HT1080 (cell line): ENCODE measurements at places on chromosomes 5 and 9. TPM values are rescaled to one million over a fixed set of nuclear protein-coding genes. Genes with fewer than 3 reads are reported as not detected.

- DNase-seq: no peak
These were observed 52.5 kb upstream of the SMARCA2 start for GRCh38 chr9:1962588-1963106.

DNA sequence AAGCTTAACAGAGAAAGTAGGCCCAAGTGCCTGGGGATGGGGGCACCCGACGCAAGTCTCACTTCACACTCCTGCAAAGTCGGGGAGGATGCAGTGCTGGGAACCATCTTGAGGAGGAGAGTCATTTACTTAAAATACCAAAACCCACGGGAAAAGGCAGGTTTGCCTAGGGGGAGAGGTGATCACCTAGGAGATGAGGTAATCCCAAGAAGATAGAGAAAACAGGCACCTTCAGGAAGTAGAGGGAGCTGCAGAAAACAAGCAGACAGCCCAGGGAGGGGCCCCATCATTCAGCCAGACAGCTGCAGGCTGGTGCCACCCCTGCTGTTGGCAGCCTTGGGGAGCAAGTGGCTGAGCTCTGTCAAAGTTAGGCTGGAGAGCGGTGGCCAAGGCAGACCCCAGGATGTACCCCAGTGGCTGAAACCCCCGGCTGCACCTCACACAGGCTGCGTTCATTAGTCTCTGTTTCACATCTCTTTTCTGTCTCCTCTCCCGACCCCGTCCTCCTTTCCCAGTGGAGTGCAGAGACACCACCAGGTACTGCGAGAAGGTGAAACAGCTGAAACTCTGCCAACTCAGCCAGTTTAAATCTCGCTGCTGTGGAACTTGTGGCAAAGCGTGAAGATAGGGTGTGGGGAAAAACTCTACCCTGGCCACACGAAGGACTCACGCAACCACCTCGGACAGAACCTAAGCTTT lies 124.9 kb downstream of the SAXO1 start:
- no peak for DNase-seq

GRCh38 chr9:133476036-133476931 lies 2.6 kb downstream of the SLC2A6 start:
- DNase-seq: no peak

DNA sequence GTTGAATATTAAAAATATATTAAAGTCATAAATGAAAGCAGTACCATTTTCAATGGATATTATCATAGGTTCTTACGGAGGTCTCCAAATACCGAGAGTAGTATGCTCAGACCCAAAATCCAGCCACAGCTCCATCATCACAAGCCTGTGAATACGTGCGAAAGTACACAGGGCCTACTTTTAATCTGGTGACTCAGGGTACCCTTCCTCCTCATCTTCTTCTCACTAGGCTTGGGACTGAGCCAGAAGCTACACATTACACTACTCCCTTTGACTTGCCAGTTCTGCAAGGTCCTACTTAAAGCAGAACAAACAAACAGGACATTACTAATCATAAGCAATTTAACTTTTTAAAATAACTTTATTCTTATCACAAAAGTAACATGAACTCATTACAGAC lies 7.6 kb upstream of the RIC1 start:
- DNase-seq: peak; percentile 68

- peak; percentile 67 for DNase-seq
These were observed 992 bp upstream of the RPP25L start for GRCh38 chr9:34612788-34613390.

- DNase-seq: peak; percentile 60
These were observed 757 bp downstream of the CDC26 start for GRCh38 chr9:113274474-113275156.

GRCh38 chr9:107024193-107024592 lies 161.2 kb downstream of the ZNF462 start:
- peak; percentile 82 for DNase-seq

CCDC107 gene
- total RNA-seq: 9.2 and 9.3 TPM in 2 replicates

GRCh38 chr5:124059200-124059599 lies 547.2 kb downstream of the CSNK1G3 start:
- peak; percentile 48 for DNase-seq

- no peak for DNase-seq
These were observed 14.3 kb downstream of the ENHO start for GRCh38 chr9:34508463-34508862.

DNA sequence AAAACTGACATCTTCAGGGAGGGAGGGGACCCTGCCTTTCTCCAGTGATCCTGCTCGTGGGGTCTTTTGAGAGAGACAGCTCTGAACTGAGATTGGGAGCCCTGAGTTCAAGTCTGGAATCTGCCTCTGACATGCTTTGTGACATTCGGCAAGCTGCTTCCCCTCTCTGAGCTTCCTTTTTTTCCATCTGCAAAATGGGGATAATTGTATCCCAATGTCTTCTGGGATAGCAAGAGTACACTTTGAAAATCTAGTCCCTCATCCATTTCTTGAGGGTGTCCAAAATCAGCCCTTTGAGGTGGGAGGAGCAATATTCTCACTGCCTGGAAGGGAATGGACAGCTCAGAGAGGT lies 186.3 kb downstream of the RGS3 start:
- no peak for DNase-seq

- DNase-seq: no peak
These were observed 139.7 kb downstream of the MEF2C start for GRCh38 chr5:88743231-88743834.

- peak; percentile 98 for DNase-seq
These were observed 54.9 kb downstream of the SLC44A1 start for GRCh38 chr9:105299190-105299854.

GRCh38 chr5:124888622-124889485 lies 142.4 kb upstream of the ZNF608 start:
- no peak for DNase-seq

DNA sequence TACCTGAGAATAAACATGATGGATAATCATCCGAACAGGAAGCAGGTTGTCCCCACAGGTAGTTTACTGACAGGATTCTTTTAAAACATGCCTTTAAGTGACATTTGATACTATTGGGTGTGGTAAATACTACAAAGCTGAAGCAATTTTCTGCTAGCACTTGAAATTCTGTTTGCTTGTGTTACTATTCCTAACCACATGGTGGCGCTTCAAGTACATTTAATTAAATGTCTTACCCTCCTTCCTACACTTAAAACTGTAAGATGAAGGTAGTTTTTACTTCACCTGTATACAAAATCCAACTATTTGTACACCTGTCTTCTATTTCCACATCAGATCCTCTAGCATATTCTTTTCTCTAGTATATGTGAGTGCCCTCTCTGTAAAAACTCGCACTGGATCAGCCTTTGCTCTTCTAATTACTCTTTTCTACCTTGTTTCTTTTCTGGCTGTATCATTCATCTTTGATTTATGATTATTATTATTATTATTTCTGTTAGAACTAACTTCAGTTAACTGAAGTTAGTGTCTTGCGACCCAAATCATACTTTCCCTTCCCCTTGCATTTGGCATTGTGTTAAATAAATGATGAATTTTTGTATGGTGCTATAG lies 18.4 kb downstream of the SLC25A46 start:
- peak; percentile 34 for DNase-seq

DNA sequence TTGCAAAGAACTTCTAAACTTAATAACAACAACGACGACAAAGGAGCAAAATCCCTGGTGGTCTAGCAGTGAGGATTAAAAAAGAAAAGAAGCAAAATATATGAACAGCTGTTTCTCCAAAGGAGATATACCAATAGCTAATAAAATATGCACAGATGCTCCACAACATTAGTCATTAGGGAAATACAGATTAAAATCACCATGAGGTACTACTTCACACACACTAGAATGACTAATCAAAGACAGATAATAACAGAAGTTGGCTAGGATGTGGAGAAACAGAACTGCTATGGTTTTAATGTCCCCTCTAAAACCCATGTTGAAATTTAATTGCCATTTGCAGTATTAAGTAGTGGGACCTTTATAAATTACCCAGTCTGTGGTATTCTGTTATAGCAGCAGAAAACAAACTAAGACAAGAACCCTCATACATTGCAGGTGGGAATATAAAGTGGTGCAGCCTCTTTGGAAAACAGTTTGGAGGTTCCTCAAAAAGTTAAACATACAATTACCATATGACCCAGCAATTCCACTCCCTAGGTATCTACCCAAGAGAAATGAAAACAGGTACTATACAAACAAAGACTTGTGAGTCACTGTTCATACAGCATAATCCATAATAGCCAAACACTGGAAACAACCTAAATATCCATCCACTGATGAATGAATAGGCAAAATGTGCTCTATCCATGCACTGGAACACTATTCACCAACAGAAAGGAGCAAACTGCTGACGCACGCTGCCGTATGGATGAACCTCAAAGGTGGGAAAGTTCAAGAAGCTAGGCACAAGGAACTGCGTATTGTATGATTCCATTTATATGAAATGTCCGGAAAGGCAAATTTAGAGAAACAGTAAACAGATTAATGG lies 11.4 kb upstream of the DUSP1 start:
- peak; percentile 42 for DNase-seq

DNA sequence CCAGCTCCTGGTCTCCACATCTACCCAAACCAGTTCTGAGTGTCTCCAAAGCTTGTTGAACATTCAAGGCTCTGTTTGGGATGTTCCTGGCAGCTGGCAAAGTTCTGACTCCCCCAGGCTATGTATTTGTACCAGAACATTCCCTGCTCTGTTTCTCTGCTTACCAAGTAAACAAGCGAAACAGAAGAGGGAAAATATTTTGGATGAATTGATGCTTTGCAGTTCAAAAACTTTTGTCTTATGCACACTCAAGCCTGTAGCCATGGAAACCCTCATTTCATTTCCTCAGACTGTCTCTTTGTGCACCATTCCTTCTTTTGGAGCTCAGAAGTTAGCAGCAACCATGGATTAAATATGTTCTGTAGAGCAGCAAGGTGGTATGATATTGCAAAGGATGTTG lies 145.8 kb downstream of the ACTL7B start:
- no peak for DNase-seq

- no peak for DNase-seq
These were observed 135.9 kb upstream of the CCDC152 start for GRCh38 chr5:42620579-42621216.

DNA sequence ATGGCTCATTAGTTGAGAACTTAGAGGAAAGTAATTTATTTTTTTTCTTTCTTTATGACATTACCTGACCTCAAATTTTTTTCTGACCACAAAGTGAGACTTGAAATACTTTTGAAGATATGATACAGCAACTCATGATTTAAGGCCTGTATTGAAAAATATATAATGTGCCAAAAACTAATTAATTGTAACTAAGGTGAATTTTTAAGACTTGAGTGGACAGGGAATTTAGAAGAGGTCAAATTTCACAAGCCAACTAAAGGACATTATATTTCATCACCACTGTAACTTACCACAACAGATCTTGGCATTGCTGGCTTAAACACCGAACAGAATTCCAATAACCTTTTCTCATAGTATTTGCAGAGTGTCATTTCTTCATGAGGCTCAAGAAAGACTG lies 1.8 kb downstream of the CCNH start:
- DNase-seq: no peak

- DNase-seq: no peak
These were observed 10.9 kb downstream of the PTCH1 start for GRCh38 chr9:95505717-95506427.

ABLIM3 gene
- total RNA-seq: 23.4 and 30.4 TPM in 2 replicates

SHC3 gene
- 0.03 TPM in 2 replicates for total RNA-seq

DNA sequence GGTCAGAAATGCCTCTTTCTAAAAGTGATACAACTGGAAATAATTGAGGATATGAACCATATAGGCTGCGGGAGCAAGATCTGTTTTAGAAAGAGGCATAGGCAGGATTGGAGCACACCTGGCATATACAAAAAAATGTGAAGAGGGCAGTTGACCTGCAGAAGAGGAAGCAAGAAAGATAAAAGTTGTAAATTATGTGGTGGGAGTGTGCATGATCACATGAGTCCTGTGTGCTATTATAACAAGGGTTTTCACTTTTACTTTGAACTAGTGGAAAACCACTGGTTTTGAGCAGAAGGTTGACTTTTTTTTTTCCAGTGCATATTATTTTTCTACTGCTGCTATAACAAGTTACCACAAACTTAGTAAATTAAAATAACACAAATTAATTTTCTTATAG lies 489.3 kb downstream of the ANXA1 start:
- DNase-seq: no peak

DNA sequence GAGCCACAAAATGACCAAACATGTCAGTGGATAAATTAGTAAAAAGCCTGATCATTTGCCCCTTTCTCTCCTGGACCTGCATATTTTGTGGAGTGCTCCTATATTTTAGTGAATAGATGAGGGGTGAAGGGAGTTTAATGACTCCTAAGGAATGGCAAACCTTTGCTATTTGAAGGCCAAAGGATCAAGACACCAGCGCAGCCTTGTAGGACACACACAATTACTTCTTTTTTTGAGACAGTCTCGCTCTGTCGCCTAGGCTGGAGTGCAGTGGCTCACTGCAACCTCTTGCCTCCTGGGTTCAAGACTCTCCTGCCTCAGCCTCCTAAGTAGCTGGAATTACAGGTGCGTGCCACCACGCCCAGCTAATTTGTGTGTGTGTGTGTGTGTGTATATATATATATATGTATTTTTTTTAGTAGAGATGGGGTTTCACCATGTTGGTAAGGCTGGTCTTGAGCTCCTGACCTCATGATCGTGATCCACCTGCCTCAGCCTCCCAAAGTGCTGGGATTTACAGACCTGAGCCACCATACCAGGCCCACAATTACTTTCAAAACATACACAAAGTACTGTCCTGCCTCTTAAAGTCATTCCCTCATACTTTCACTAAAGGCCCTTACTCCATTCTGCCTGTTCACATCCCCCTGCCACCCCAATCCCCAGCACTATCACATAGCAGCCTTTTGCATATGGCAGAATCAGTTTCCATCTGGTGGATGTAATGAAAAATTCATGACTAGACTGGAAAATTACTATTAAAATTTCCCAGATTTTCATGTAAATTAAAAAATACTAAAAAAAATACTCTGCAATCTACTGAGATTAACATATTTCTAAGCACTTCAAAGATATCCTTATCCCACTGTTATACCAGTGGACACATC lies 60.4 kb downstream of the CSNK1A1 start:
- DNase-seq: no peak

GRCh38 chr9:131474711-131475110 lies 28.0 kb upstream of the POMT1 start:
- DNase-seq: no peak

SNCAIP gene
- 3.6 and 6.5 TPM in 2 replicates for total RNA-seq
